ENCODE measurements at places on chromosomes 4 and X.

DNA sequence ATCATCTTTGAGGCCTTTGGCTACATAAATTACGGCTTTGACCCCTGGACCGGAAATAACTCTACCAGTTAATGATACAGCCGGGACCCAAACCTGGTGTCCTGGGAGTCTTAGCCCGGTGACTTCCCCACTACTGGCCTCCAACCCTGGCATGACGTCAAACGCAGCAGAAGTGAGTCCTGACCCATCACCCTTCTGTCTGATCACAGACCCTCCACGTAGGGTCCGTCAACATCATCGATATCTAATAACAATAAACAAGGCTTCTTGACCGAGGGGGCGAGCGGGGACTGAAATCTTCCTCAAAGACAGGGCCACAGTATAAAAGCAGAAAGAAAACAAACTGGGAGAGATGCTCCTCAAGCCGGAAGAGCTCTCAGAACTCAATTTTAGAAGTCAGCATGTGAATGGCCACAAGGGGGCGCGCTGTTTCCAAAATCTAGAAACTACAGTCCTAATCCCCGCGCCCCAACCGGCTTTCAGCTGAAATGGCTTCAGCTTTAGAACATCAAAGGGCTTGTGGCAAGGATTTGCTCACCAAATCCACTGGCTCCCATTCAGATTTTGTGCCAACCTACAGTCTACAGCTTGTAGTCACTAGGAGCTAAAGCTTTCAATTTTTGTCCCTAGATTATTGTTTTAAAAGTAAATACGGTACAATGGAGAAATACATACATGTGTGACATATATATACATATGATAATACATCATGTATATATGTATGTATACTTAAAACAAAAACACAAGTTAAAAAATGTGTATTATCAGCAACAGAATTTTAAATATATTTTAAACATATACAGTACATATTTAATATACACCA is 46.4 kb upstream of the ENPP6 start:
- H3K27me3 ChIP-seq, result no peaks in the 10 kb centered on the region
- DNase-seq, result peak; percentile 98
- no peak overlapping the region for H3K27ac ChIP-seq
- H3K36me3 ChIP-seq, result no peaks in the 10 kb centered on the region

DNA sequence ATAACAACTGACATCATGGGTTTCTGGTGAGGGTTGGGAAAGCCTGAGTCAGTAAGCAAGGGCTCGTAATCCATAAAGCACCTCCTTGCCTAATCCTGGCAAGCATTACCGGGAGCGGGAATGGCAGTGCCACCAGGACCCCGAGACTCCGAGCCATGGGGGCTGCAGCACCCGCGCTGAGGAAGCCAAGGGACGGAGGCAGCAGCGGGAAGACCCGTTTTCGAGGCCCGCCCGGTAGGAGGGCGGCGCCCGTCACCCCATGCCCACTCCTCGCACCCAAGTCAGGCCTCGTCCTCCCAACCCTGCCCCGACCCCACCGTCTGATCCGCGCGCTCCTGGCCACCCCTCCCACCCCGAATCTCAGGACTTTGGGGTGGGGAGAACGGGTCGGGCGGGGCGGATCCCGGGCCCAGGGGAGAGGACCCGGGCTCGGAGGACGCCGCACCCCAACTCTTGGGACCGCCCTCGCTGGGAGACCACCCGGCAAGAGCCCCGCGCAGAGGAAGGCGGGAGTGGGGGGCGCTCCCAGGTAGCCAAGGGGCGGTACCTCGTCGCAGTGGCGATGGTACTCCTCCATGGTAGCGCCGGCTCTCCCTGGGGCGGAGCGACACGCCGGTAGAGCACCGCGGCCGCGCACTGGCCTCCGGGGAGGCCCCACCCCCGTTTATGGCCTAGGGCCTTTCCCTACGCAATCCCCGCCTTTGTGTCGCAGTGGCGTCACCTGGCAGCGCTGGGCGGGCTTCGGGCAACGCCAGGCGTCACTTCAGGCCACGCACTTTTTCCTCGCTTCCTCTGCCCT is at the start of gene DYNLT3:
Gene DYNLT3 (minus strand): TSS at position 638 of the 799 bp plus-strand sequence. CDS start 61 bp downstream, at position 577.
- H3K4me3 ChIP-seq, result peak within 1 kb of the TSS; percentile 51
- DNase-seq, result peak; percentile 92
- H3K27ac ChIP-seq, result peak within 1 kb of the TSS; percentile 88
- no peaks in the 10 kb centered on the region for H3K36me3 ChIP-seq
- H3K27me3 ChIP-seq, result no peaks in the 10 kb centered on the region

- H3K27me3 ChIP-seq, result no peaks in the 10 kb centered on the region
- H3K36me3 ChIP-seq, result no peaks in the 10 kb centered on the region
- no peak overlapping the region for H3K4me3 ChIP-seq
These were observed 79.7 kb downstream of the SHROOM2 start for GRCh38 chrX:9865804-9866472.

- H3K27ac ChIP-seq, result no peak overlapping the region
- no peaks in the 10 kb centered on the region for H3K4me1 ChIP-seq
- H3K27me3 ChIP-seq, result no peaks in the 10 kb centered on the region
- no peak for DNase-seq
These were observed 2.6 kb downstream of the SLC25A31 start for GRCh38 chr4:127732623-127733328.

DNA sequence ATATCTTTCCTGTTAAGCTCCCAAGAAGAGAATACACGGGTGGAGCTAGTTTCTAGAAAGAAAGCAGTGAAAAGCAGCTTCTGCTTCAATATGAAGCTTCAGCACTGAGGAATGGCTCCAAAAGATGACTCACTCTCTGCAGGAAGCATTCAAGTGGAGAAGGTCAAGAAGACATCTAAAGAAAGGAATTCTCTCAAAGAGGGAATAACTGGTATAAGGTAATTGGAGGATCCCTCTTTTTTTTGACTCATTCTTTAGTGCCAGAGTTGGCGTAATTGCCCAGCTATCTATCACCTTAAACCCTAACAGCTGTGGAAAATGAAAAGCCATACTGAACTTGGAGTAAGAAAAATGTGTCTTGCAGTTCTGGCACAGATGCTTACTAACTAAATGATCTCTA is 3.5 kb downstream of the EDA2R start:
- peak overlapping the region; percentile 42 for H3K27ac ChIP-seq
- H3K27me3 ChIP-seq, result no peaks in the 10 kb centered on the region
- H3K36me3 ChIP-seq, result no peaks in the 10 kb centered on the region
- peaks cover 4% of the 10 kb centered on the region for H3K4me1 ChIP-seq
- H3K4me3 ChIP-seq, result no peak overlapping the region

DNA sequence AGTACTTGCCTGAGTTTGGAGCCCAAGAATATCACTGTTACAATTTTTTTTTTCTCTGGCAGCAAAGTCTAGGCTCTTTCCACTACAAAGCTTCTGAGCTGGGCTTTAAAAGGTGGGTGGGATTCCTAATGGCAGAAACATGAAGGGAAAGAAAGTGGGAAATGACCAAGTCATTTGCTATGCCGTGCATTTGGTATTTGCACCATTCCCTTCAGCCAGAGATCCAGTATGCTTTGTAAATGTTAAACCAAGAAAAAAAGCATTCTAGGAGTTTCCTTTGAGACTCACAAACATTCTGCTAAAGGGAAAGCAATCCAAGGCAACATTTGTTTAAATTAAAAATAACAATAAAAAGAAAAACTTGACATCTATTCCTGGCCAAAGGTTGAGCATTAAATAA is 451.2 kb downstream of the RAB28 start:
- DNase-seq, result no peak
- H3K4me3 ChIP-seq, result no peak overlapping the region
- H3K4me1 ChIP-seq, result no peaks in the 10 kb centered on the region
- H3K27me3 ChIP-seq, result no peaks in the 10 kb centered on the region
- no peaks in the 10 kb centered on the region for H3K36me3 ChIP-seq
- H3K27ac ChIP-seq, result no peak overlapping the region

Measured in ascending aorta (tissue), 2 donors.